ENCODE measurements at places on chromosomes 13 and 19. TPM values are rescaled to one million over a fixed set of nuclear protein-coding genes. Genes with fewer than 3 reads are reported as not detected.

- DNase-seq, result no peak
Measured at GRCh38 chr13:50888362-50888761, 21.2 kb upstream of the RNASEH2B start.

The RDH8 gene
- not detected for total RNA-seq

- no peak for DNase-seq
Measured at GRCh38 chr13:26474286-26474685, 83.2 kb upstream of the WASF3 start.

DNA sequence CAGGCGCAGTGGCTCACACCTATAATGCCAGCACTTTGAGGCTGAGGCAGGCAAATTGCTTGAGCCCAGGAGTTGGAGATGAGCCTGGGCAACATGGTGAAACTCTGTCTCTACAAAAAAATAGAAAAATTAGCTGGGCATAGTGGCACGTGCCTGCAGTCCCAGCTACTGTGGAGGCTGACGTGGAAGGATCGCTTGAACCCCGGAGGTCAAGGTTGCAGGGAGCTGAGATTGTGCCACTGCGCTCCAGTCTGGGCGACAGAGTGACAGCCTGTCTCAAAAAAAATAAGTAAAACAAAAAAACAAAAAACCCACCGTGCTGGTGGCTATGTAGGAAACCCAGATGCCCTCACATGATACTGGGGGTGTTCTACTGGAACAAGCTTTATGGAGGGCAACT is 16.4 kb downstream of the PHLDB3 start:
- DNase-seq, result no peak

DNA sequence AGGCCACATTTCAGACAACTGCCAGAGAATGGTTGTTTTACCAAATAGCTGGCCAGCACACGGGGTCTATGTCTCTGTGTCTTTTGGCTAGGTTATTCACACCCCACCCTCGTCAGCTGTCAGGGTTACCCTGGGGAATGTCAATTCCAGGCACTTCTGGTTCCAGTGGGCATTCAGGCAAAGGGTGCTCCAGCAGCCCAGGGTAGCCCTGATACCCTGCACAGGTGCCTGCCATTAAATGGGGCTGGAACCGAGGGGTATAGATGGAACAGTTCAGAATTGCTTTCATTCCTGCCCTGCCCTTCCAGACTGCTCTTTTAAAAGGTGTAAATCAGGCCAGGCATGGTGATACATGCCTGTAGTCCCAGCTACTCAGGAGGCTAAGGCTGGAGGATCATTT is 43.2 kb upstream of the HOMER3 start:
- DNase-seq, result no peak

- DNase-seq, result no peak
Measured at GRCh38 chr13:80563439-80563838, 222.5 kb upstream of the SPRY2 start.

The KLK8 gene
- total RNA-seq, result not detected

DNA sequence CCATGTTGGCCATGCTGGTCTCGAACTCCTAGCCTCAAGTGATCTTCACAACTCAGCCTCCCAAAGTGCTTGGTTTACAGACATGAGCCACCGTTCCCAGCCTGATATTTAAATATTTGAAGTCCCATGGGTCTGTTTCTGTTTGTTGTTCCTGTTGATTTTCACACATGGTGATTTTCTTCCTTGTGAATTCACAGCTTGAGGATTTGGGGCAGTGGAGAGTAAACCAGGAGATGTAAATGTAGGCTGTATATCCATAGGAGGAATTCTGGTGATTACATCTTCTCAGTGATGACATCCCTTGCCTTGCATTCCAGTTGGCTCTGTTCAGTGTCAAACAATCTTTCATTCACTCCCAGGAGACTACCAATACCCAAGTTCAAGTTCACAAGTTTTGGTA is 471.9 kb downstream of the KCTD12 start:
- no peak for DNase-seq

Data from ovary (tissue), 10 donors.